ENCODE measurements at places on chromosomes 7 and 10.
A peak's percentile ranks its signal among the peaks of the same experiment; 100 is the strongest.

GRCh38 chr10:120828763-120829319 is 22.3 kb upstream of the WDR11 start:
- DNase-seq: no peak

GRCh38 chr10:71088054-71088453 is 124.3 kb upstream of the UNC5B start:
- DNase-seq: no peak

DNA sequence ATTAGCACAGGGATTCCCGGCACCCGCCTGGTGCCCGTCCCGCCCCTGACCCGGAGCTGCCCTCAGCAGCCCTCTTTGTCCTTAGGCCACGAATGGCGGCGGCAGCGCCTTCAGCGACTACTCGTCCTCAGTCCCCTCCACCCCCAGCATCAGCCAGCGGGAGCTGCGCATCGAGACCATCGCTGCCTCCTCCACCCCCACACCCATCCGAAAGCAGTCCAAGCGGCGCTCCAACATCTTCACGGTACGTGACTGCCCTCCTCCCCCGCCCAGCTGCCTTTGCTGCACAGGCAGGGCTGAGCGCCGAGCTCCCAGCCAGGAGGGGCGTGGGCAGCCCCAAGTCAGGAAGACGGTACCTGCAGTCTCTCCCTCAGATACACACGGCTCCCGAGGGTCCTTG is 33.6 kb downstream of the AGAP3 start:
- peak; percentile 15 for DNase-seq

DNA sequence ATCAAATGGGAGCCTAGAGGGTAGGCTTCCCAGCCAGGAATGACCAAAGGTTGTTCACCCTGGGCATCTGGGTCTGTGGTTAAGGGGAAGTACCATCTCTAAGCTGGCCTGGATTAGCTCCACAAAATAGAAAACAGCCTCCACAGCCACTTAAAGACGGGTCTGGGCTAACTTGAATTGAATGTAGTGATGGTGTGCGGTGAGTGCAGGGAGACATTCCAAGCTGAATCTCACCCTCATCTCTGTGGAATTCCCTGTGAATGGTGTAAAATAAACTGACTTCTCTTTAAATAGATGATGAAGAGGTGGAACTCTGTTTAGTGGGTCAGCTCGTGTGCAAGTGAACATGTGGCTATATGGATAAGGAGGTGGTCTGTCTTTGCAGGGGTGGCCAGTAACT is 251.0 kb downstream of the DYNC1I1 start:
- no peak for DNase-seq

DNA sequence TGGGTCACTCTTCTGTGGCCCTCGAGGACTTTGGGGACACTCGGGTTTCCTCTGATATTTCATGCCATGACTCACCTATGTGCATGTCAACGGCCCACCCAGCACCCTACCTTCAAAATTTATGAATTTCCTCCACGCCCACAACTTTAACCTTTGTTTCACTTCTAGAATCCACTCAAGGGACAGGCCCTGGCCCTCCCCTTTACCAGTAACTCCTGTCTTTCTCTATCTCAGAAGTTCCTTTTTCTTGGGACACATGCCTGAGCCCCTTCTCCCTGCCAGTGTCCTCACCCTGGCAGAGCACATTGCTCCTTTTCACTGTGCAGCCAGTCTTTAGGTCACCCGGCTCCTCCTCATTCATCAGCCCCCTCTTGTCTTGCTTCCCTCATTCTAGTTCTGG is 282.5 kb upstream of the KLF6 start:
- no peak for DNase-seq

DNA sequence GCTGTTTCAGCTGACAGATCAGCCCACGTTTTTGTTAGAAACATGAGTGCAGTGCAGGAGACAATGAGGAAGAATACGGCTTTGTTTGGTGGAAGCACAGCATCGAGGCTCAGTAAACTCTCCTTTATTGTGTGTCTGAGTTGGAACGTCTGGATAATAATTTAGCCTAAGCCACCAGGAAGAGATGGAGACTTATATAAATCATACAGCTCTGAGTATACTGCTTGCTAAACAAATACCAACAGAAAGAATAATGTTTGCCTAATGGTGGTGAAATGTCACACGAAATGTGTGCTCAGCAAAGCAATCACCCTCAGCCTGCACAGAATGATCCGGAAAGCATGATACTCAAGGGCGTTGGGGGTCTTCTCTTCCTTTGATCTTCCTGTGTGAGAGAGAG is 664.1 kb upstream of the ADARB2 start:
- no peak for DNase-seq

DNA sequence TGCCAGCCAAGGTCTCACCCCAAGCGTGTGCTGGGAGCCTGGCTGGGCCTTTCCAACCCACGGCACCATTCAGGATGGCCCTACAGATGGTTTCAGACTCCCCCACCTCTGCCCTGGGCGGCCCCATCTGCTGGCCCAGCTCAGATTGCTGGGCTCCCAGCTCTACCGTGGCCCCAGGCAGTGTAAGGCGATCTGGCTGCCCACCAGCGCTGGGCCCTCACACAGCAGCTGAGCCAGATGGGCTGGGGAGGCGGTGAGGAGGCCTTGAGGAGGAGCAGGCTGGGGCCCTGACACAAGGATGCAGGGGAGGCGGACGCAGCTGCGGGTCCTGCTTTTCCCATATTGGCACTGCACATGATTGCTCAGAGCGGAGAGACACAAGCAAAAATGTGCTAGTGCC is 162.8 kb downstream of the NRF1 start:
- no peak for DNase-seq

GRCh38 chr10:53140506-53140905 is 367.9 kb upstream of the MBL2 start:
- no peak for DNase-seq

DNA sequence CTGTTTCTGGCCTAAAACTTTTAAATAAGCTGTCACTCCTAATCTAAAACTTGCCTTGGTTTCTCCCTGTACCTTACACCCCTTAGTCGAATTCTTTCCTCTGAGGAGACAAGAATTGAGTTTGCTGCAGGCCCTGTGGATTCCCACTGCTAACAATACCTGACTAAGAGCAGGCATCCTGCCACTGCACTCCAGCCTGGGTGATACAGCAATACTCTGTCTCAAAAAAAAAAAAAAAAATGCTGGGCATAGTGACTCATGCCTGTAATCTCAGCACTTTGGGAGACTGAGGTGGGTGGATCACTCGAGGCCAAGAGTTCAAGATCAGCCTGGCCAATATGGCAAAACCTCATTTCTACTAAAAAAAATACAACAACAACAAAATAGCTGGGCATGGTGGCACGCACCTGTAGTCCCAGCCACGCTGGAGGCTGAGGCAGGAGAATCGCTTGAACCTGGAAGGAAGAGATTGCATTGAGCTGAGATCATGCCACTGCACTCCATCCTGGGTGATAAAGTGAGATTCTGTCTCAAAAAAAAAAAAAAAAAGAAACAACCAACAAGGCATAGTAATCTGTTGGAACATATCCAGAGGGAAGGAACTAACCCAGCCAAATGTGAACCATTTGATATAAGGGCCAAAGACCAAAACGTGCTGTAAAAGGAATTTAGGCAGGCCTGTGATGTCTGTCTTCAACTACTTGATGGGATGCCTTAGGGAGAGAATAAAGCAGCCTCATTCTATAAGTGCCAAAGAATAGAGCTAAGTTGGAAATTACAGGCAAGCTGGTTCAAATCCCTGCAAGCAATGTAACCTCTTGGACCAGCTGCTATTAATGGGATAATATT is 732.7 kb upstream of the AUTS2 start:
- no peak for DNase-seq

- peak; percentile 16 for DNase-seq
Observed at GRCh38 chr10:114822444-114823076, 980 bp downstream of the FHIP2A start.

- no peak for DNase-seq
Observed at GRCh38 chr10:68261132-68261856, 29.4 kb upstream of the ATOH7 start.

GRCh38 chr7:141178486-141179135 is 104.7 kb downstream of the TMEM178B start:
- peak; percentile 44 for DNase-seq

- peak; percentile 25 for DNase-seq
Observed at GRCh38 chr7:75650681-75651080, 88.1 kb downstream of the HIP1 start.

DNA sequence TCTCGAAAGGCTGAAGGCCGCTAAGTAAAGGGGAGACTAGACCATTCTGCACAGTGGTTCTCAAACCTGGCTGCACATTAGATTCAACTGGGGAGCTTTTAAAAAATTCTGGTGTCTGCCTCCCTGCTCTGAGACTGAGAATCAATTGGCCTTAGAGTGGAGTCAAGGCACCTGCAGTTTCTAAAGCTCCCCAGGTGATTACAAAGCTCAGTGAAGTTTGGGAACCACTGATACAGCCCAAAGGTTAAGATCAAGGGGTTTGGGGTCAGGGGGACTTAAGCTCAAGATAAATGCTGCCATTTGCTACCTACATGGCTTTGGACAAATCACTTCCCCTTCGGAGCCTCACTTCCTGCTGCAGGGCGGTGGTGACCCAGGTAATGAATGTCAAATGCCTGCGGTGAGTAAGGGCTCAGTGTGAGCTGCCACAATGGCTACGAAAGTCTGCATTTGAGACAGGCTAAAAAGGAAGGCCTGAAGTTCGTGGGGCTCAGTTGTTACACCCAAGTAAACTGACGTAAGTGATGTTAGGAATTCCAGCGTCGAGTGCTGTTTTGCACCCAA is 72.3 kb downstream of the TLL2 start:
- no peak for DNase-seq

DNA sequence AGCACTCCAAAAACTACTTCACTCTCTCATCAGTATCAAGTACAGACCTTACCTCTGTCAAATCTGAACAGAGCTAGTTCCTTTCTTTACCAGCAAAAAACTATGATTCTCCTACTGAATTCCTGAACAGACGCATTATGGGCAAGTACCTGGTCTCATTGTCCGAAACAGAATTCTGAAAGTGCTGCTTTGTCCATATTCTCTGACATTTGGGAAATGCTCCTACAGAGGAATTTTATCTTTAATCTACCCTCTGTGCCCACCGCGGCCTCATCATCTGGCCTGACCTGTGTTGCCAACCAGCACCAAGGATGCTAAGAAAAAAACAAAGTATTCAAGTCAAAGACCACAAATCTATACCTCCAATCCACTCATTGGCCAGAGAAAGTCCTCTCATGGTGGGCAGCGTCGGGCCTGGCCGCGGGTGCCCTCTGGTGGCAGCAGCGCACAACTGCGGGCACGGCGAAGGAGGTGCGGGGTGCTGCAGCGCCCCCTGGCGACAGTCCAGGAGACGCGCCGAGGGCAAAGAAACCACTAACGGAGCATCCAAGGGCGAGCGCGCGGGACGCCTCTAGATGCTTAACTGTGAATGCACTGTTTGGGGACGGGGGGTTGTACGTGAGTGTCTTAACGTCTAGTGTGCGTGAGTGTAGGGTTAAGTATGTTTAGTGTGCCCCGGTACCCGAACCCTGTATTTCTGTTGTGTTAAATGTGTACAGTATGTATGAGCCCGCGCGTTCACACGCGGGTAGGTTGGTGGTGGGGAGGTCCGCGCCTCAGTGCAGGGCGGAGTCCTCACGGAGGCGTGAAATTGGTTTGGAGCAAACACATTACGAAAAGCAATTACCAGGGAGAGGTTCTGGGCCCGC is 5.0 kb upstream of the GBX1 start:
- DNase-seq: peak; percentile 77

DNA sequence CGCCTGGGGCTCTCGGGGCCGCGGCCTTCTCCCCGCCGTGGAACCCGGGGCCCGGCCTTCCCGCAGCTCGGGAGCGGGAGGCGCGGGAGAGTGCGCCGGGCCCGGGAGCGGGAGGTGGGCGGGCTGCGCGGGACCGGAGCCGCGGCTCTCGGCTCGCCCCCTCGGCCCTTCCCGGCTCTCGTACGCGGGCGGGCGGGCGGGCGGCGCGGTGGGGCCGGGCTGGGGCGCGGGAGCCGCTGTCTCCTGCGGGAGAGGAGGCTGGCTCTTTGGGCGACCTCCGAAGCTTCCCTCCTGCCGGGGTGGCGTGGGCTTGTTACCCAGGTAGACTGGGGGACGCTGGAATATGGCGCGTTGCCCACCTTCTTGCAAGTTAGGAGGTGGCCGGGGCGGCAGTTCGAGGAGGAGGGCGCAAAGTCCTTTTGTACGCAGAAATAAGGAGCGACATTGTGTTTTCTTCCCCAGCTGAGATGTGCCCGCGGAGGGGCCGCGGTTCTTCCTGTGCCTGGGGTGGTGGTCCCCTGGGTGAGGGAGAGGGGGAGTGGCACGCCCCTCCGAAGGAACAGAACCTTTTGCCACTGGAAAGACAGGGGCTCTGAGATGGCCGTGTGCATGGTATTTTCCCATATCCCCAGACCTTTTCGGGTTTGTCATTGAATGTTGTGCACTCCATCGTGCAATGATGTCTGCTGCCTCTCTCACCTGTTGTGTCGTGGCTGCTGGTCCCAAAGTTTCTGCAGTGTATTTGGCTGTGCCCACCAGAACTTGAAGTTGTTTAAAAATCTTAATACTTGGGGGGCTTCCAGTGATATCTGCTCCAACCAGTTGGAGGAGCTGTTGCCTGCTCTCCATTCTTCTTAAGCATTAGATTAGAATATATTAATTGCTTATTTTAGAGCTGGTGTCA is 844 bp downstream of the NRF1 start:
- no peak for DNase-seq

- DNase-seq: no peak
Observed at GRCh38 chr10:88120599-88121333, 257.3 kb downstream of the PTEN start.

GRCh38 chr10:58718596-58718995 is 205.9 kb downstream of the BICC1 start:
- DNase-seq: no peak
